ENCODE measurements at places on chromosomes 7 and 10.

DNA sequence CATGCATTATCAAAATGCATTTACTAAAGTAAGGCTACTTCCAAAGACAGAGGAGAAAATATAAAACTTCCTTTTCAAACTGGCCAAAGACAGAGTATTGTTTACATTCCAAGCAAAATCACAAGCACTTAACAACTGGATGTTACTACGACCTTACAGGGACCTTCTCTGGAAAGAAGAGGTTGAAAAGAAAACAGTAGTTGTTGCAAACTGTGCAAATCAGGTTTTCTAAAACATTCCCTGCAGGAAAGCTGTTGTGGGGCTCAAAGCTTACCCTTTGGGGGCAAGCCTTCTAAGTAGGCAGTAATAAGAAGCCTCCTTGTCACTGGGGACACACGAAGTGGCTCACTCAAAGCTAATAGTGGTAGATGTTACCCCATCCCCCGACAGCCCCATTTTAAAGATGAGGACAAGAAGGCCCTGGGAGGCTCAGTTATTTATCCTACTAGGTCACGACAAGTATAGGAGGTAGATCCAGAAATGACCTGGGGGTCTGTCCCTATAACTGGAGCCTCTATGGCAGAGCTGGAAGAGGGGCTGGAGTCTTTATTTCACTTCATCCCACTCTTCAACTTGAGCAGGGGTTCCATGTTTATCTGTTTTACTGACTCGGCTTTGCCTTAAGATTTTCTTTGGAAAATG, 46.6 kb downstream of the ATXN7L1 start:
- DNase-seq, result no peak

DNA sequence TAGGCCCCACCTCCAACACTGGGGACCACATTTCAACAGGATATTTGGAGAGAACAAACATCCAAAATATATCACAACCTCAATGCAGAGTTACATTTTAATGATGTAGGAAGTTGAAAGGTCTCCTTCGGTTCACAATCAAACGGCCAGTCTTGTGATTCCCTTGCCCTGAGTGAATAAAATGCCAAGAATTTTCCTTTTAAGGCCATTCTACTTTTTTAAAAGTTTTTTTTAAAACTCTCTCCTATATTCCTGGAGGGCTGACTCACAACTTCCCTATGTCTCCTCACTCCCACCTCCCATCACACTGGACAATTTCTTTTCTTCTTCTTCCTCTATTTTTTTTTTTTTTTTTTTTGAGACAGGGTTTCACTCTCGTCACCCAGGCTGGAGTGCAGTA, 693.6 kb upstream of the AUTS2 start:
- no peak for DNase-seq

GRCh38 chr10:77179015-77179695, 458.5 kb downstream of the KCNMA1 start:
- DNase-seq, result no peak

DNA sequence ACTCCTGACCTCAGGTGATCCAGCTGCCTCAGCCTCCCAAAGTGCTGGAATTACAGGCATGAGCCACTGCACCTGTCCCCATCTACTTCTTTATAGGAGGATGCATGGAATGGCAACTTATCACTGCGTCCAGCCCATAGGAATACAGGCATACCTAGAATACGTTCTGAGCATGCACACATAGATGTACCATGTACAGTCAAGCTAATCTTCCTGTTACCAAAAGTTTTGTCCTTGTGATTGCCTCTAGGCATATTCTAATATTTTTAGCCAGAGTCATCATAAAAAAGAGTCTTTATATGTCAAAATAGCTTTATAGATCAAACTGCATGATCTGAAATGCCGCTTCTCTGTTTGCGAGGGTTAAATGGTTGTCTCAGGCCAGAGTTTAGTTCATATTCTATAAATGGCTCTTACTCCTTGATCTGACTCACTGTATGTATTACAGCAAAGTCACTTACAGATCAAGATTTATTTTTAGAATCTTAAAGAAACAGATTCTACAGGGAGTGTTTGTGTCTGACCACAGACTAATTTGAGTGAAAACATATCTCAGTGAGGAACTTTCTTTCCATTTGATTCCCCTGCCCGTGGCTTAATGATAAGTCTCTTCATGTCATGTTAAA, 210.9 kb downstream of the CREB5 start:
- no peak for DNase-seq

- no peak for DNase-seq
Observed at GRCh38 chr10:12319076-12319475, 30.3 kb upstream of the CAMK1D start.

DNA sequence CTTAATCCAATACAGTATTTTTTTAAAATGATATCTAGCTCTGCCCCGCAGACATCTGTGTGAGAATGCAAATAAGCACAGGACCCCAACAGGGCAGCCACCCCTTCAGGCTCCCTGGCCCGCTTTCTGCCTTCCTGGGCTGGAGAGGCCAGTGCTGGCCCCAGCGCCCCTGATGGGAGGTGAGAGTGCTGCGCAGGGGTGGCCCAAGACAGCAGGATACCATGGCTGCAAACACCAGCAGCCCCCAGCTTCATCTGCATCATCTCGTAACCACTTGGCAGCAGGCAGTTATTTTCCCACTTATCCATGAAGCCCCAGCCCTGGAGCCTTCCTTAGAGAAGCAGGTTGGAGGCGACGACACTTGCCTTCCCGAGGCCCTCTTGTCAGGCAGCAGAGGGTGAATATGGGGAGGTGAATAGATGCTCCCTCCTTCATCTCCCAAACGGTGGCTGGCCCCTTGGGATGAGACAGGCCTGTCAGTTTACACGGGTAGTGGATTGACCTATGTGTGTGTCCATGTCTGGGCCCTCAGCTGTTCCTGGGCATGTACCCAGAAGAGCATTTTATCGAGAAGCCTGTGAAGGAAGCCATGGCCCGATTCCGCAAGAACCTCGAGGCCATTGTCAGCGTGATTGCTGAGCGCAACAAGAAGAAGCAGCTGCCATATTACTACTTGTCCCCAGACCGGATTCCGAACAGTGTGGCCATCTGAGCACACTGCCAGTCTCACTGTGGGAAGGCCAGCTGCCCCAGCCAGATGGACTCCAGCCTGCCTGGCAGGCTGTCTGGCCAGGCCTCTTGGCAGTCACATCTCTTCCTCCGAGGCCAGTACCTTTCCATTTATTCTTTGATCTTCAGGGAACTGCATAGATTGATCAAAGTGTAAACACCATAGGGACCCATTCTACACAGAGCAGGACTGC, 71.2 kb downstream of the ALOX5 start:
- no peak for DNase-seq

DNA sequence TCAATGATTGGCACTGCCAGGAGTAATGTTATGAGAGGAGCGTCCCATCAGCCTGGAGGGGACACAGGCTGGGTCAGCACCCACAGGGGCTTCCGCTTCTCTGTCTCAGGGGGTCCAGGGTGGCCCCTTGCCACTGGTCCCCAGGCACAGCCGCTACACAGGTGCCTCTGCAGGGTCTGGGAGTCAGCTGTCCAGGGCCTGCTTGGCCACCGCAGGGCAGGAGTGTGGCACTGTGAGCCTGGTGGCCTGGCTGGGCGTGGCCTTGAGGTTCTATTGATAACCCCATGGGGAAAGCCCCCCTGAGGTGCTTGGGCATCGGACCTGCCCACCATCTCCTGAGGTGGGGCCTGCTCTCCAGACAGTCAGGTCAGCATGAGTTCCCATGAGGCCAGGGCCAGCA, 136.6 kb downstream of the LHPP start:
- no peak for DNase-seq

DNA sequence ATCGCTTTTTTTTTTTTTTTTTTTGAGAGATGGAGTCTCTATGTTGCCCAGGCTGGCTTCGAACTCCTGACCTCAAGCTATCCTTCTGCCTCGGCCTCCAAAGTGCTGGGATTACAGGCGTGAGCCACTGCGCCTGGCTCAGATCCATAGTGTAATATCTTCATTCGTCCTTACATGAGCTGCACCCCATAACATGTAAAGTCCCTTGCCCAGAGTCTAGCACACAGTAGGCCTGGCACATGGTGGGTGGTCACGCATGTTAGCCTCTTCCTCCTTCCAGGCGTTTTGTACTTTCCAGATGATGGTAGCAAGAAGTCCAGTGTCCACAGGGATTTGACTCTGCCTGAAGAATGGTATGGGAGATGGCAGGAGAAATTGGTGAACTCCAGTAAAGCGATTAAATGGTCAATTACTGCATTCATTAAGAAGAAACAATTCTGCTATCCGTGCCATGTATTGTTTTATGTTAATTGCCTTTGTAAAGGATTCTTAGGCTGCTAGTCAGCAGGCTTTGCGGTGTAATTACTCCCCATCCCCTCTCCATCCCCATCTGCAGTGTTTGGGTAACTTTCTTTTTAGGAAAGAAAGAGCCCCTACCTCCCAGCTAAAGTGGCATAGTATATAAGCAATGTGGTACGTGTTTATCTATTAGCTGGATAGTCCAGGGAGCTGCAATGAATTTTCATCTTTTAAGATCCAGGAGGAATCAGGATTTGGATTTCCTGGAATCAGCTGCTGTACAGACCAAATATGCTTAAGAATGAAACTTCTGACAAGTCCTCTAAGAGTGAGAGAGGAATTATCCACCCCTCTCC, 1.2 kb downstream of the TPST1 start:
- no peak for DNase-seq

DNA sequence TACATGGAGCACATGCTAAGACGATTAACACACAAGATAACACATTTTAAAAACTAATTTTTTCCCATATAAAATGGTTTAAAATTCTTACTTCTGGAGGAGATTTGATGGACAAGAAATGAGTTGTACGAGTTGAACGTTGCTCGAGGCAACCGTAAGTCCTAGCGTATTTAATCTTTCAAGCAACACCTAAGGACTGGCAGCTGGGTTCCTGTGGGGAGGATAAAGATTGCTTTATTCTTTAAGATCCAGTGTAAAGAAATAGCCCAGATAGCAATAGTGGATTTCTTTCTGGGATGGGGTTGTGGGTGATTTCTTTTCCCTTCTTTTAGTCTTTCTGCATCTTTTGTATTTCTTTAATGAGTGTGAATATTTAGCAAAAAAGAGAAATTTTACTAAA, 9.8 kb downstream of the TBXAS1 start:
- no peak for DNase-seq

GRCh38 chr7:44639671-44640321, 33.4 kb downstream of the OGDH start:
- DNase-seq, result no peak

- DNase-seq, result no peak
Observed at GRCh38 chr7:104137971-104138370, 69.8 kb downstream of the ORC5 start.

DNA sequence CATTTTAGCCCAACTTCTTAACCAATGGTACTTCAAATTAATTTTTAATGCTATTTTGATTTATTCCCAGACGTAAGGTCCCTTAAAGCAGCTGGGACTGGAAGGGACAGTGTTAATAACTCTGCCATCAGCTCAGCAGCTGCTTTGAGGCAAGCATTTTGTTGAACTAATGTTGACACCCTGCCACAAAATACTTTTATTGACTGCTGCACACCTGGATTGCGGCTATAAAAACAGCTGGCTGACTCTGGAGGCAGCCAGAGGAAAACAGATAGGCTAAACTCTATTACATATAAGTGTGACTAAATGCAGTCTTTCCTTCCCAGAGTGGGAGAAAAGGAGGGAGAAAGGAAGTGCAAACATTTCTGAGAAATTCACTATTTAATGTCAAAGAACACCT, 77.6 kb downstream of the ETV1 start:
- DNase-seq, result no peak

DNA sequence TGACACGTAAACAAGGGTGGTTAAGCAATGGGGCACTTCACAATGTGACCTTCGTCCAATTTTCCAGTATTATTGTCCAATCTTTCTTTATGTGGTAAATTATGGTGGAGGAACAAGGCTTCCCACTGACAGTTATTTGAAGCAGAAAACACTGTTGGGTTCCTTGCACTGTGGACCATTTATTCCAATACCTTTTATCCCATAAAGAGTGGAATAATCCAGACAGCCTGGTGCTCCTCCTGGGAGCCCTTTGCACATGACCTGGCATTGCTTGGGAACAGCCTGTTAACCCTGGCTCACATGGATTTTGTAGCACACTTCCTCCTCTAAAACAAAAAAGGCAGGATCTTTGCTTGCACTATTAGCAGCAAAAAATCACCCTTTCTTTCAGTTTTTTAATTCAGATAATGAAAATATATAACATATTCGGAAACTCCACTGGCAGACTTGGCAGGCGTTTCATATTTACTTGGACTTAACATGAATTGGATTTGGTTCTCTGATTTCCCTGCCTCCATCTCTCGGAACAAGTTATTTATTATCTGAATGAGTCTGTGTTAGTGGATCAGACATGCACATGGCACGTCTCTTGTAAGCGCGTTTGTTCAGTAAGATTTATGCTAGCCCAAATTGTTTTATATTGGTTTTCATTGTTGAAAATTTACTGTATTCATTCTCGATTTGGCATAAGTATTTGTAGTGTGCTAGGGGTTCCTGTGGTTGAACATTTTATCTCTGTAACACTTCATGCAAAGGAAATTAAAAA, 59.3 kb downstream of the BMPER start:
- DNase-seq, result no peak

GRCh38 chr10:44805466-44806210, 105.5 kb upstream of the TMEM72 start:
- DNase-seq, result no peak

- no peak for DNase-seq
Observed at GRCh38 chr10:133359972-133360610, 2.3 kb upstream of the FUOM start.

DNA sequence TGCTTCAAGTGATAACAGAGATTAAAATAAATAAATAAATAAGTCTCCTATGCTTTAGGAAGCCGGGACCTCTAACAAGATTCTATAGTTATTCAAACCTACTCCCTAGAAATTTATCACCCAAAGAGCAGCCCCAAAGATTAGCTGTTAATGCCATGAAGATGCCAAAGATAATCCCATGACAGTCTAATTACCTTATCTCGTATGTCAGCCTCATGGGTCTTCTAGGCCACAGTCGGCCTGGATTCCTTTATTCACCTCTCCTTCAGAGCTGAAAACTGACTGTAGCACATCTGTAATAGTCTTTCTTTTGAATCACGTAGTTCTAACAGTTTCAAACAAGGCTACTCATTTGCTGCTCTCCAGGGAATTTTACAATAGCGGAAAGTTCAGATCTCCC, 24.2 kb downstream of the COL1A2 start:
- no peak for DNase-seq

DNA sequence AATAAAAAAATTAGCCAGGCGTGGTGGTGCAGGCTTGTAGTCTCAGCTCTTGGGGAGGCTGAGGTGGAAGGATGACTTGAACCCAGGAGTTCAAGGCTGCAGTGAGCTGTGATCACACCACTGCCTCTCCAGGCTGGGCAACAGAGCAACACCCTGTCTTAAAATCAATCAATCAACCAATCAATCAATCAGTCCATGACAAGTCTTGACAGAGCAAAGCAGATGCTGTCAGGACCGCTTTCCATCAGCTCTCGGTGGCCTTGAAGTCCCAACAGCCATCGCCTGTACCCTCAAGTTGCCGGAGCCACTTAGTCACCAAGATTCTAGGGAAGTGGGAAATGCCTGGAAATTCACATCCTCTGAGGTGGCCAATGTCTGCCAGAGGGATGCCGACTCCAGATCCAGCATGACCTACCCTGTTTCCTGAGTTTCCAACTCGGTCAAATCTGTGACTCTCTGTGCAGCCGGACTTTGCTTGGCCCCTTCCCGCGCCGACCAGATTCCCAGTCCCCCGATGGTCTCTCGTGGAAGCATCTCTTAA, 871 bp upstream of the CCL24 start:
- no peak for DNase-seq
